ENCODE measurements at places on chromosomes 3 and 15. TPM values are rescaled to one million over a fixed set of nuclear protein-coding genes. Genes with fewer than 3 reads are reported as not detected.

- DNase-seq, result no peak
Observed at GRCh38 chr3:39173318-39174125, 18.9 kb downstream of the XIRP1 start.

DNA sequence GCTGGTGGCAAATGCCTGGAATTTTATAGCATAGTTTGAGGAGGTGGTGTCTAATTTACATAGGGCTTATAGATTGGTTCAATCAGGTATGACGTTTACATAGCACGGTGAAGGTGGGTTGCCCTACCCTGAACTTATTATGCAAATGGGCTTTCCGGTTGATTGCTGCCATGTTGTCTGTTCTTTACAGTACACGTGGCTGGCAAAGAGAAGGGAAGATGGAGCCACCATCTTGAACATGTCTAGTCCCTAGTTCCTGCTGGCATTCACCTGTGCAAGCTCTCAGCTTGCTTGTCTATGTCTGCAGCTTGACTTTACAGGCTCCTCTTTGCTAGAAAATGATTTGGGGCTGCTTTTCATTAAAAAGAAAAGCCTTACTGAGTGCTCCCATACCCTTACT is 14.0 kb upstream of the STAC start:
- no peak for DNase-seq

DNA sequence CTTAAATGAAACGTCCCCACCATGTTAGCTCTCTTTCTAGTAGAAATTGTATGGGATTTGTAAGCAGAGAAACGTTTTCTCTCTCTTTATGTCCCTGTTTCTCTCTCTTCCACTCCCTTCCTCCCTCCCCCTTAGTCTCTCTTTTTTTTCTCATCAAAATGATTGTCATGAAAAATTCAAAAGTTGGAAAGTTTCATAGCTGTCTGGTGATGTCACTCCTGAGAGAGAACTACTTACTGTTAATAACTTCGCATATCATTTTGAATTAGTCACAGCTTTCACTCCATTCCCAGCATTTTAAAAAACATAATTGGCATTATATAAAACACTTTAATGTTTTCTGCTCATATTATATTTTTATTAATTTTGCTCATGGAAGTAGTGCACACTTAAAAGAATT is 331.1 kb downstream of the C3orf38 start:
- DNase-seq, result no peak

GRCh38 chr3:40262331-40262730 is 47.2 kb upstream of the EIF1B start:
- DNase-seq, result no peak

Gene LCTL
- 0.42 TPM for polyA plus RNA-seq

Gene PARL
- polyA plus RNA-seq, result 60.0 TPM
